ENCODE measurements at places on chromosomes 5 and 9.

GRCh38 chr5:10478436-10478835, 36.8 kb downstream of the ROPN1L start:
- peak; percentile 78 for DNase-seq

DNA sequence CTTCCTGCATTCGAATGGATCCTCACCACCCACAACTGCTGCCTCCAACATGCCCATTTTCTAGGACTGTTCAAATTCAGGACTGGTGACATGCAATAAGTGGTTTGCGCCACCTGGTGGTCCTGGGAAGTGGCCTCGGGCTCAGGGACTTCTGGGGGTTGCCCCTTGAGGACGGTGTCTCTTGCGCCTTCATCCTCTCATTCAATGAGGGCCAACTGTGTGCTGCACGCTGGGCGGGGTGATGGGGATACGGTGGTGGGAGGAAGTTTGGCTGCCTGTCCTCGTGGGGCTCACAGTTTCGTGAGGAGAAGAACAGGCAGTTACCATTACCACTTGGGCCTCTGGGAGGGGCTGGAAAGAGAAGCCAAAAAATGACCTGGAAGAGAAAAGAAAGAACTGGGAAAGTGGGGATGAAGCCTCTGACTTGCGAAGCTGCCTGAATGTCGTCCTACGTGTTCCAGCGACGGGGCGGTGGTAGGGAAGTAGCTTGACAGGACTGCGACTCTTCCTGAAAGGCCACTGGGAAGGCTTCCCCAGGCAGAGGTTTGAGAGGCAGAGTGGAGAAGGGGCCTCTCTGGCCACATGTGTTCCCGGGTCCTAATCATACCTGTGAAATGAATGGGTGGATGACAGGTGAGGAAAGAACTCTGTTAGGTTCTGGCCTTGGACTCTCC, 49.0 kb downstream of the PSD2 start:
- peak; percentile 71 for DNase-seq

GRCh38 chr5:9140202-9140601, 405.7 kb downstream of the SEMA5A start:
- no peak for DNase-seq

- no peak for DNase-seq
Observed at GRCh38 chr9:33472881-33473615, 676 bp downstream of the NOL6 start.

Data from EH (cell line).